ENCODE measurements at places on chromosomes 11 and 22.

DNA sequence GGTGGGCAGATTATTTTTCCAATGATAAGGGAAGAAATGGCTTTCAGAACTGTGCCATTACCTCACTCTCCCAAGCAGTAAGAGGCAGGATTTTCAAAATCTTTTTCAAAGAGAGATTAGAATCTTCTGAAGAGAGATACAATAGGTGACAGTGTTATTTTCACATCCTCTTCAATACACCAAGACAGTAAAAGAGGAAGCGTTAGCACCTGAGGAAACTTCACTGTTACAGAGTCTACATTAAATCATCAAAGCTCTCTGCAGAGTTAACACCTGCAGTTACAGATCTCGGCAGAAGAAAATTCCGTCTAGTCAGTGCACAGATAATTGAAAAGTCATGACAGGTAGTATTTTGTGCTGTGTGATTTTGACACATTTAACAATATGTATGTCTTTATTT is 144.9 kb downstream of the PGR start:
- DNase-seq: no peak

DNA sequence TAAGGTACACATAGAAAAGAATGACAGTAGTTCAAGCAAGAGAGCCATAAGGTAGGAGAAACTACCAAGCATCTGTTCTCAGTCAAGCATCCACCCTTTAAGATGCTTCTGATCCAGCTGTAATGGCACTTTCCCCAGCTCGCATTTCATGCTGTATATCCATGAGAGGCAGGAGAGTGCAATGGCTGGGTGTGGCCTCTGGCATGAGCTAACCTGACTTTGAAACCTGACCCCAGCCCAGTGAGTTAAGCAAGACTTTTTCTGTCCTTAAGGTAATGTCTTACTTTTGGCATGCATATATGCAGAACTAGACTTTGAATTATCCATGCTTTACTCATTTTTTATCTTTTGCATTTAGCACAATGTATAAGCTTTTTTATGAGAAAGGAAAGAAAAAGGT is 79.8 kb upstream of the CNTN5 start:
- no peak for DNase-seq

DNA sequence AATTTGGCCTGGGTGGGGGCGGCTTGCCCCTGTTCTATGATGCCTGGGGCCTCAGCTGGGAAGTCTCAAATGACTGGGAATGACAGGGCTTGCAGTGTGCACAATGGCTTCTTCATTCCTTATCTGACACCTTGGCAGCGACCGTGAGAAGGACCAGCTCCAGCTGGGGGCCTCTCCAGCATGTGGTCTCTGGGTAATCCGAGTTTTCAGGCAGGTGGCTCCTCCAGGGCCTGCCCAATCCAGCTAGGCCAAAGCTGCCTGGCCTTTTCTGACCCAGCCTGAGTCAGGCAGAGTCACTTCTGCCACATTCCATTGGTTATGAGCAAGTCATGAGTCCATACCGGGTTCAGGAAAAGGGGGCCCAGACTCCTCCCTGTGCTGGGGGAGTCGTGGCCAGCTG is 646.0 kb downstream of the OPCML start:
- no peak for DNase-seq

- no peak for DNase-seq
Measured at GRCh38 chr11:9516113-9516512, 55.3 kb downstream of the ZNF143 start.

DNA sequence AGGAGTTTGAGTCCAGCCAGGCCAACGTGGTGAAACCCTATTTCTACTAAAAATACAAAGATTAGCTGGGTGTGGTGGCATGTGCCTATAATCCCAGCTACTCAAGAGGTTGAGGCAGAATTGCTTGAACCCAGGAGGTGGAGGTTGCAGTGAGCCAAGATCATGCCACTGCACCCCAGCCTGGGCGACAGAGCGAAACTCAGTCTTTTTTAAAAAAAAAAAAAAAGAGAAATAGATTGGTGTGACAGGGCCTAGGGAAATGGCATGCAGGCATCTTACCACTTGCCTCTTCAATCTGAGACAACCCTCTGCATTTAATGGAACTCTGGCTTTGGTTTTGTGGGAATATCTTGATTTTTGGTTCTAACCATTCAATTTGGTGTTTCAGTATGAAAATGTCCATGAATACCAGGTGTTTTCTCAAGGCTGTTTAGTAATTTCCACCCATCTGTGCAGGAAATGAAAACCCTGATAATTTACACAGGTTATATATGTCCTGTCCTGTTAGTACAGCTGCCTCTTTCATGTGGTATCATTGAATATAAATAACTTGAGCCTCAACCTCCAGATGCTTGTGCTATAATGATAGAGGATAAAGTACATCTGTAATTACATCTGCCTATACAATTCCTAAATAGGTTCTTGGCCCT is 8.4 kb downstream of the XBP1 start:
- no peak for DNase-seq

DNA sequence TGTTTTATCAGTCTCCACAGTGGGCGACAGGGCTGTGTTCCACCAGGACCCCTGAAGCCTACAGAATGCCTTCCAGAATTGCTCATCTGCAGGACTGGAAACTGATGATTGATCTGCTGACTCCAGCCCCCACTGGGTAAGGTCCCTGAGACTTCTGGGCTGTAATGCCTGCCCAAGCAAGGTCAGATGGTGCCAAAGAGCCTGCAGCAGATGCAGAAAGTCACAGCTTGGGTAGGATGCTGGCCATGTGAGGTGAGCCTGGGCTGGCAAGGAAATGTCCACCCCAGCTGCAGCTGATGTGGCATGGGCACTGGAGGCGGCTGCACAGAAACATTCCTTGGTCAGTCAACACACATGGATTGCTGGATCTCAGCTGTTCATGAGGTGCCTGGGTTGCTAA is 30.9 kb downstream of the LRRC32 start:
- DNase-seq: no peak

GRCh38 chr22:24144056-24144777 is 37.1 kb upstream of the SUSD2 start:
- no peak for DNase-seq

GRCh38 chr11:119800171-119800570 is 71.2 kb upstream of the NECTIN1 start:
- no peak for DNase-seq

- DNase-seq: no peak
Measured at GRCh38 chr11:79081471-79082031, 359.3 kb downstream of the TENM4 start.

DNA sequence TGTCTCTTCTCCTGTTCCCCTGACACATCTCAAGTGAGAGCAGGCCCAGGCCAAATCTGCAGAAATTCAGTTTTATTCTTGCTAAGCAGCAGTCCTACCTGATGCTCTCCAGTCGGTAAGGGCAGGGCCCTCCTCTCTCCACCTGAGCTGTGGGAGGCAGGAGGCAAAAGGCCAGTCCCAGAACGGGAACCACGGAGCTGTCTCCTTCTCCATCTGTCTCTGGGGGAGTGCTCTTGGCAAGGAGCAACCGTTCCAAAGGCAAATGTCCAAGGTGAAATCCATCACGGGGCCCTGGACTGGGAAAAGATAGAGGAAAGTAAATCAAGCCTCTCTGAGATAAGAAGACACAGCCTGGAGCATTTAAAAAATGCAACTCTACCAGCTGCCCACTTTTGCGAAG is 65.2 kb upstream of the CDON start:
- DNase-seq: no peak

GRCh38 chr22:43110444-43110926 is at the start of gene BIK:
Gene BIK, plus strand, starts transcription at chr22:43110750. Its CDS starts 13,273 bp downstream, at chr22:43124023.
- no peak for DNase-seq

GRCh38 chr11:92035488-92035887 is 189.1 kb upstream of the FAT3 start:
- DNase-seq: no peak

All from NCI-H1048 (cell line).